PC-9 (cell line): ENCODE measurements at places on chromosomes 13 and 19. TPM values are rescaled to one million over a fixed set of nuclear protein-coding genes. Genes with fewer than 3 reads are reported as not detected.
A peak's percentile ranks its signal among the peaks of the same experiment; 100 is the strongest.

ZNF582 gene
- 1.8 and 3.4 TPM in 2 replicates for total RNA-seq

KIR3DL1 gene
- not detected in 2 replicates for total RNA-seq

ATP4A gene
- total RNA-seq, result not detected in 2 replicates

HAUS8 gene
- total RNA-seq, result 26.5 and 30.8 TPM in 2 replicates

PRSS57 gene
- not detected in 2 replicates for total RNA-seq

DNA sequence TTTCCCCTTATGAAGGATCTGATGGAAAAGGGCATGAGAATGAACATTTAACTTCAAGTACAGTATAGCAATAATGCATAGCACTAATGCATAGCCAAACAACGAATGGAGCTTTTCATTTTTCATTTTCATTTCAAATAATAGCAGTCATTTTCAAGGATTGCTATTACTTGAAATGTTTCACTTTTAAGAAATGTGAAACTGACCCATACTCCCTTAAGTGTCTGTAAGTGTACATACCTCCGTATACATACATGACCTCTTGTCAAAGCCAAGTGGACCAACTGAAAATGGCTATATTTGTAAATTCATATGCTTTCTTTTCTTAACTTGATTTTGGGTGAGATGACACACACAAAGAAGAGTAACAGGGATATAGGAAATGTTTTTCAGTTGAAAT lies 3.8 kb downstream of the RAP2A start:
- H3K36me3 ChIP-seq, result no peaks in the 10 kb centered on the region
- DNase-seq, result no peak
- no peak overlapping the region for H3K4me3 ChIP-seq
- peaks cover 17% of the 10 kb centered on the region for H3K4me1 ChIP-seq
- H3K27ac ChIP-seq, result no peak overlapping the region

- no peak for DNase-seq
- no peaks in the 10 kb centered on the region for H3K27me3 ChIP-seq
- H3K36me3 ChIP-seq, result no peaks in the 10 kb centered on the region
- H3K27ac ChIP-seq, result no peak within 1 kb of the TSS
Measured at GRCh38 chr19:17847538-17848366, at the start of gene JAK3. JAK3 (minus strand) TSS chr19:17847982; CDS start chr19:17844417, 3,565 bp downstream.

GRCh38 chr13:93635616-93636032 lies 409.0 kb downstream of the GPC6 start:
- DNase-seq, result no peak
- no peak overlapping the region for H3K4me3 ChIP-seq
- no peak overlapping the region for H3K27ac ChIP-seq
- H3K4me1 ChIP-seq, result no peaks in the 10 kb centered on the region
- no peaks in the 10 kb centered on the region for H3K27me3 ChIP-seq
- H3K36me3 ChIP-seq, result no peaks in the 10 kb centered on the region

DNA sequence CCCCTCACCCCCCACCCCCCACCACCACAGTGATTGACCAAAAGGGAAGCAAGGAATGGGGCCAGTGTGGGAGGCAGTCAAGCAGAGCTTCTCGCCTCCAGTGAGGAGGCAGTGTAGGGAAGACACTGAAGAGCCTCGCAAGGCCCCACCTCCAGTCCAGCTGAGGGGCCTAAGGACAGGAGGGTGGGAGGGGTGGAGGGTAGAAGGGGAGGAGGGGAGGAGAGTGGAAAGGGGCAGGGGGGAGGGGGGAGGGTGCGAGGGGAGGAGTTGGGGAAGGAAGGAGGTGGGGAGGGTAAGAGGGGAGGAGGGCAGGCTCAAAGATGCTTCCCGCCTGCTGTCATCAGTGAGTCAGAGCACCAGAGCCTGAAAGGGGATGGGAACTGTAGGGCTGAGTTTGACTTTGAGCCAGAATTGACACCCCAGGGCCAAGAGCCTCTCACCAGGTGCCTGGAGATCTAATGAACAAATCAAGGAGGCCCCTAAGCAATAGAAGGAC lies 786.2 kb downstream of the UQCRFS1 start:
- H3K27ac ChIP-seq, result no peak overlapping the region
- no peaks in the 10 kb centered on the region for H3K4me1 ChIP-seq
- DNase-seq, result no peak
- H3K27me3 ChIP-seq, result peaks cover 30% of the 10 kb centered on the region
- no peaks in the 10 kb centered on the region for H3K36me3 ChIP-seq

GRCh38 chr13:36006347-36006746 lies 124.8 kb downstream of the DCLK1 start:
- H3K27me3 ChIP-seq, result no peaks in the 10 kb centered on the region
- peaks cover 12% of the 10 kb centered on the region for H3K4me1 ChIP-seq

- DNase-seq, result peak; percentile 23
- no peaks in the 10 kb centered on the region for H3K36me3 ChIP-seq
- no peak overlapping the region for H3K27ac ChIP-seq
- H3K4me1 ChIP-seq, result peaks cover 6% of the 10 kb centered on the region; the same call in 1 of the 2 replicates
Measured at GRCh38 chr13:40777166-40777808, 6.3 kb upstream of the MRPS31 start.

- H3K4me1 ChIP-seq, result peaks cover 43% of the 10 kb centered on the region
- H3K27me3 ChIP-seq, result no peaks in the 10 kb centered on the region
- H3K27ac ChIP-seq, result no peak overlapping the region
Measured at GRCh38 chr19:39156326-39157230, 31.0 kb downstream of the PAK4 start.

DNA sequence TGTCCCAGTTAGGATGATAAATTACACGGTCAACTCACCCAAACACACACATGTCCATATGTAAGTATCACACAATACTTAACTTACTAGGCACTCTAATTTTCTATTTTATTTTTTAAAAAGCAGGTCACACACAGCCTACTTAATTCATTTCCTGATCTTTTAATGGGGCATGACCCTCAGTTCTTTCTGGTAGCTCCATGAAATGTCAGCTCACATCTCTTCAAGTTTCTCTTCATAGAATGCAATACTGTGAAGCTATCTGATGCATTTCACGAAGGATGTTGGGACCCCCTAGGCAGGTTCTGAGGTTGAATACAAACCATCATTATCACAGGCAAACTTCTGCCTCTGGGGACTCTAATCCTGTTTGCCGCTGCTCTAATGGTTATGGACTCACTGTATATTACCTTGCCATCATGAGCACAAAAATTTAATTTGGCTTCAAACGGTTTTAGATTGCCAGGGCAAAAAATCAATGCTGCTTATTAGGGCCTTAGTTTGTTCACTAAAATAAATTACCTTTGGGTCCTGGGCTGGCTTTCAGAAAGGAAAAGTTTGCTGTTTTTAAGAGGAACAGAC lies 16.1 kb upstream of the DHRS12 start:
- DNase-seq, result no peak
- peaks cover 10% of the 10 kb centered on the region; the same call in 1 of the 2 replicates for H3K4me1 ChIP-seq
- no peak overlapping the region for H3K27ac ChIP-seq
- no peak overlapping the region for H3K4me3 ChIP-seq
- peaks cover 60% of the 10 kb centered on the region for H3K27me3 ChIP-seq

GRCh38 chr13:34360702-34361101 lies 542.8 kb downstream of the RFC3 start:
- DNase-seq, result no peak
- no peak overlapping the region for H3K4me3 ChIP-seq
- peak overlapping the region; percentile 87 for H3K27ac ChIP-seq
- H3K4me1 ChIP-seq, result peaks cover 47% of the 10 kb centered on the region
- no peaks in the 10 kb centered on the region for H3K36me3 ChIP-seq

GRCh38 chr13:106490569-106491321 lies 44.7 kb downstream of the EFNB2 start:
- H3K4me3 ChIP-seq, result no peak overlapping the region
- H3K27me3 ChIP-seq, result no peaks in the 10 kb centered on the region
- no peak overlapping the region for H3K27ac ChIP-seq
- DNase-seq, result no peak
- H3K4me1 ChIP-seq, result no peaks in the 10 kb centered on the region

DNA sequence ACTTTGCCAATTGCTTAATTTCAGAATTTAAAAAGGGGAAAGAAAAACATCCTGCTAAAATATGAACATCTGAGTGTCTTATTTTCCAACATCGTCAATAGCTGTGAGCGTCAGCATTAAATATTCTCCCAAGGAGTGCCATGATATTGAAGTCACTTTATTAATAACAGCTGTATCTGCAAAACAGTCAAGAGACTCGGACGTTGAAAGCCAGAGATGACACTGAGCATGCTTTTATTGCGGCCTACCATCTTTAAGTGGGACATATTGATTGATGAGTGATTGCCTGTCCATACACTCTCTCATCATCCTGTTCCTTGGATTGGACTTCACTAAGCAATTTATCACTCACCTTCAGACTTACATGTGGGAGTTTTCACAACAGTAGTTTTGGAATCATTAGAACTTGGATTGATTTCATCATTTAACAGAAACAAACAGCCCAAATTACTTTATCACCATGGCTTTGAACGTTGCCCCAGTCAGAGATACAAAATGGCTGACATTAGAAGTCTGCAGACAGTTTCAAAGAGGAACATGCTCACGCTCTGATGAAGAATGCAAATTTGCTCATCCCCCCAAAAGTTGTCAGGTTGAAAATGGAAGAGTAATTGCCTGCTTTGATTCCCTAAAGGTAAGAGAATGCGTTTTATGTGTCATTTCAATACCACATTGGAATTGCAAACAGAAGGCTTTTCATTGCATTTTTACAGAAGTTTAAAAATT lies 53.8 kb downstream of the MBNL2 start:
- peaks cover 67% of the 10 kb centered on the region for H3K36me3 ChIP-seq
- H3K27ac ChIP-seq, result peak overlapping the region; percentile 72
- no peaks in the 10 kb centered on the region for H3K27me3 ChIP-seq
- peaks cover 96% of the 10 kb centered on the region for H3K4me1 ChIP-seq

GRCh38 chr19:51565583-51565982 lies 5.5 kb upstream of the ZNF175 start:
- no peaks in the 10 kb centered on the region for H3K36me3 ChIP-seq
- no peak for DNase-seq
- H3K4me3 ChIP-seq, result no peak overlapping the region
- peaks cover 62% of the 10 kb centered on the region for H3K27me3 ChIP-seq
- peaks cover 3% of the 10 kb centered on the region; the same call in 1 of the 2 replicates for H3K4me1 ChIP-seq

GRCh38 chr13:45861322-45861721 lies 9.8 kb upstream of the SIAH3 start:
- no peak overlapping the region for H3K27ac ChIP-seq
- peaks cover 60% of the 10 kb centered on the region for H3K27me3 ChIP-seq
- H3K4me1 ChIP-seq, result no peaks in the 10 kb centered on the region

DNA sequence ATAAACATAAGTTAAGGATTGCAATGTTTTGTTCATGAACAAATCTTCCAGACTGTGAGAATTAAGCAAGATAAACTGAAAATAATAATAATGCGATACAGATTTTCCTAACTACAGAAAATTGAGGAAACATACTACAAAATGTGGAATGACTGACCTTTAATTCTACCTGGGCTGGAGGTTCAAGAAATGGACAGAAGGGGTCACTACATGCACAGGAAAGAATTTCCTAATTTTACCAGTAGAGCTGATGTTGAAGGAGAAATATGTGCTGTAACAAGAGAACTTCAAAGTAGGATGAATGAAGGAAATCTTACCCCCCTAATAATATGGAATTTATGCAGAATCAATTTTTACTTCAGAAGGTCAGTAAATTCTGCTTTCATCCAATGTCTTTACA lies 62.3 kb downstream of the ZNF627 start:
- no peaks in the 10 kb centered on the region for H3K36me3 ChIP-seq
- peaks cover 10% of the 10 kb centered on the region for H3K4me1 ChIP-seq
- H3K4me3 ChIP-seq, result no peak overlapping the region
- H3K27me3 ChIP-seq, result no peaks in the 10 kb centered on the region
- H3K27ac ChIP-seq, result no peak overlapping the region

GRCh38 chr13:73268306-73268705 lies 209.5 kb downstream of the KLF5 start:
- no peak overlapping the region for H3K4me3 ChIP-seq
- no peaks in the 10 kb centered on the region for H3K27me3 ChIP-seq
- no peaks in the 10 kb centered on the region for H3K4me1 ChIP-seq
- DNase-seq, result no peak

- H3K4me3 ChIP-seq, result peak overlapping the region; percentile 96
- no peaks in the 10 kb centered on the region for H3K27me3 ChIP-seq
- H3K27ac ChIP-seq, result no peak overlapping the region
- H3K4me1 ChIP-seq, result peaks cover 17% of the 10 kb centered on the region
- DNase-seq, result no peak
Measured at GRCh38 chr19:48170817-48171347, 402 bp downstream of the ZSWIM9 start.

DNA sequence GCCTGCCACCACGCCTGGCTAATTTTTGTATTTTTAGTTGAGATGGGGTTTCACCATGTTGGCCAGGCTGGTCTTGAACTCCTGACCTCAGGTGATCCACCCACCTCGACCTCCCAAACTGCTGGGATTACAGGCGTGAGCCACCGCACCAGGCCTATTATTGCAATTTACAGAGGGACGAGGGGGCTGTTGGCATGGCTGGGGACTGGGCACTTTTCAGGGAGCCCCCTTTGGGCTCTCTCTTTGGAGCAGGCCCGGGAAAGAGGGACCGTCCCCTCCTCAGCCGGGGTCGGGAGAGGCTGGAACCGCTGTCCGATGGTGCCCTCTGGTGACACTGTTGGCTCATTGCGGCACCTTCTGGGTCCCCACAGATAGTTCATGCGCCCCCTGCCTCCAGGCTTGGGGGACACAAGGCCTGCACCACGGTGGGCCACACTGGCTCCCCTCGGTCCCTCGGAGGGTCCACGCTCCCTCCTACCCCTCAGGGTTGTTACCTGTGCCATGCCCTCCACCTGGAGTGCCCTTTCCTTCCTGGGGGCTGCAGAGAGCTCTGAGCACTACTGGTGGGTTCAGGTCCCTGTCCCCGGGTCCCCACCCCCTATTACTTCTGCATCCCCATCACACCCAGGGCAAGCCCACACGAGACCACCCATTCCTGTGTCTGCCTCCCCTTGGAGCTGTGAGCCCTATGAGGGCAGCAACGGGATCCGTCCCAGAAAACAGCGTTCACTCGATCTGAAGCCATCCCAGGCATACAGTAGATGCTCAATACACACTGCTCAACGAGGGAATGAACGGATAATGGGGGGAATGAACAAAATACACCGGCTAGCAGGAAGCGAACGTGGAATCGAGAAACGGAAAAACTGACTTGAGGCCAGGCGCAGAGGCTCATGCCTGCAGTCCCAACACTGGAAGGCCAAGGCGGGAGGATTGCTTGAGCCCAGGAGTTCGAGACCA lies 12.5 kb downstream of the FEM1A start:
- DNase-seq, result no peak
- H3K36me3 ChIP-seq, result no peaks in the 10 kb centered on the region
- H3K27ac ChIP-seq, result no peak overlapping the region
- no peak overlapping the region for H3K4me3 ChIP-seq
- no peaks in the 10 kb centered on the region for H3K27me3 ChIP-seq
- peaks cover 21% of the 10 kb centered on the region for H3K4me1 ChIP-seq

GRCh38 chr19:661427-662196 lies 1.4 kb downstream of the RNF126 start:
- peak overlapping the region; percentile 61 for H3K27ac ChIP-seq
- H3K4me3 ChIP-seq, result peak overlapping the region; percentile 99
- H3K27me3 ChIP-seq, result no peaks in the 10 kb centered on the region

- no peak overlapping the region for H3K4me3 ChIP-seq
- peaks cover 6% of the 10 kb centered on the region; the same call in 1 of the 2 replicates for H3K36me3 ChIP-seq
- no peaks in the 10 kb centered on the region for H3K27me3 ChIP-seq
- DNase-seq, result no peak
Measured at GRCh38 chr13:101382701-101383100, 33.6 kb downstream of the NALCN start.

GRCh38 chr19:50835103-50835784 lies 1.9 kb upstream of the KLK15 start:
- H3K36me3 ChIP-seq, result no peaks in the 10 kb centered on the region
- no peak overlapping the region for H3K27ac ChIP-seq
- H3K4me1 ChIP-seq, result peaks cover 10% of the 10 kb centered on the region; the same call in 1 of the 2 replicates
- DNase-seq, result no peak
- H3K27me3 ChIP-seq, result peaks cover 18% of the 10 kb centered on the region
- H3K4me3 ChIP-seq, result peak overlapping the region; percentile 69
